ENCODE measurements at places on chromosomes 1 and 21.

DNA sequence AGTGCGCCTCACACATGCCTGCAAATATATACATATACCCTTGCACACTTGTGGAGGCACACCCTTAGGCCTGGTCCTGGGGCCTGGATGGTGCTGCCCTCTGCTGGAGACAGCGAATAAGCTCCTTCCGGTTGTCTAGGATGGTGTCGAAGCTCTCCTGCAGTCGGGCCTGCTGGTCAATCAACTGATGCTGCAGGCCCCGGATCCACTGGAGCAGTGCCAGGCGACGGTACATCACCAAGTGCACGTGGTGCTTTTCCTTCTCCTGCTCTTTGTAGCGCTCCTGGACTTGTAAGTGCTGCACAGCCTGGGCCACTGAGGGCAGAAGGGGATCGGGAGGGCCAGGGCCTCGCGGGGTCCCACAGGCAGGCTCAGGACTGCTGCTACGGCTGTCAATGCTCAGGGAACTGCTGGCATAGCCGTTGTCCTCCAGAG lies 3.1 kb downstream of the C1orf216 start:
- no peak overlapping the region for H3K4me3 ChIP-seq
- peaks cover 11% of the 10 kb centered on the region for H3K4me1 ChIP-seq
- no peaks in the 10 kb centered on the region for H3K27me3 ChIP-seq

GRCh38 chr1:114290776-114291175 lies 137.1 kb upstream of the SYT6 start:
- no peaks in the 10 kb centered on the region for H3K4me1 ChIP-seq
- DNase-seq = no peak
- no peaks in the 10 kb centered on the region for H3K36me3 ChIP-seq
- H3K27ac ChIP-seq = no peak overlapping the region
- H3K27me3 ChIP-seq = 0 out of 2 replicates have a peak, but pooled peaks cover 3% of the 10 kb centered on the region
- H3K4me3 ChIP-seq = no peak overlapping the region

GRCh38 chr1:151106894-151107293 lies 36.3 kb downstream of the GABPB2 start:
- no peak overlapping the region for H3K27ac ChIP-seq
- no peak overlapping the region for H3K4me3 ChIP-seq
- no peaks in the 10 kb centered on the region for H3K36me3 ChIP-seq
- DNase-seq = no peak

- H3K4me3 ChIP-seq = no peak overlapping the region
- DNase-seq = no peak
- H3K27me3 ChIP-seq = no peaks in the 10 kb centered on the region
- no peak overlapping the region for H3K27ac ChIP-seq
Measured at GRCh38 chr21:40471103-40471502, 375.9 kb downstream of the DSCAM start.

GRCh38 chr1:204692325-204692840 lies 6.8 kb upstream of the LRRN2 start:
- no peak for DNase-seq
- H3K27me3 ChIP-seq = no peaks in the 10 kb centered on the region
- H3K27ac ChIP-seq = no peak overlapping the region
- no peaks in the 10 kb centered on the region for H3K36me3 ChIP-seq
- no peak overlapping the region for H3K4me3 ChIP-seq
- peaks cover 10% of the 10 kb centered on the region for H3K4me1 ChIP-seq

DNA sequence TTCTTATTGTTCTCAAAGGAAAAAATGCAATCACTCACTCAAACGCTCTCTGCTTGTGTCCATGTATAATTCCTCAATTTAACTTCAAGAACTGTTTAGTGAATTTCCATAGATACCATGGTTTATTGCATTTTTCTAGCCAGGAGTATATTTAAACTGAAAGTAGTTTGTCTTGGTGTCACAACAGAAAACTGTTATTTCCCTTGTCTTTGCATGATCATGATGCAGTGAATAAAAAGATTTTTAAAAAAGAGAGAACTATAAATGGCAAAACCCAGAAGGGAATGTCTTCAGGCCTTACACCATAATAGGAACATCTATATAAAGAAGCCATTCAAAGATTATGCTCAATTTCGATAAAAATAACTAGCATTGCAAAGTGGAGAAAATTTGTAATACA lies 523.5 kb upstream of the ADGRL4 start:
- no peak overlapping the region for H3K27ac ChIP-seq
- no peak for DNase-seq
- H3K4me3 ChIP-seq = no peak overlapping the region
- H3K27me3 ChIP-seq = no peaks in the 10 kb centered on the region

DNA sequence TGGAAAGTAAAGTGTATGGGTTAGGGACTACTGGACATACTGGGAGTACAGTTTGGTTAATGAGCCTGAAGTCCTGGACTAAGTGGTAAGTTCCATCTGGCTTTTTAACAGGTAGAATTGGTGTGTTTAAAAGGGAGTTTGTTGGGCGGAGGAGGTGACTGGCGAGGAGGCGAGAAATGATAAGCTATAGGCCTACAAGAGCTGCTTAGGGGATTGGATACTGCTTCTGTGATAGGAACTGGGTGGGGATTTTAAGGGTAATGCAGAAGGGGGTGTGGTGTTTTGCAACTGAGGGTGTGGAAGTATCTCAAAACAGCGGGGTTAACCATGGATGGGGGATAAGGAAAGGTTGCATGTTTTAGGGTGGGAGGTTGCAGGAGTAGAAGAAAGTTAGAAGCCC lies 3.5 kb downstream of the ERVH48-1 start:
- no peak overlapping the region for H3K27ac ChIP-seq
- no peaks in the 10 kb centered on the region for H3K27me3 ChIP-seq
- peaks cover 7% of the 10 kb centered on the region for H3K4me1 ChIP-seq
- no peak for DNase-seq
- no peaks in the 10 kb centered on the region for H3K36me3 ChIP-seq

GRCh38 chr21:44579833-44580144 lies 615 bp downstream of the KRTAP10-5 start:
- H3K4me1 ChIP-seq = peaks cover under 1% of the 10 kb centered on the region
- no peaks in the 10 kb centered on the region for H3K36me3 ChIP-seq
- no peak overlapping the region for H3K27ac ChIP-seq

GRCh38 chr1:112057736-112058135 lies 68.3 kb upstream of the KCND3 start:
- no peaks in the 10 kb centered on the region for H3K36me3 ChIP-seq
- peaks cover 25% of the 10 kb centered on the region for H3K27me3 ChIP-seq
- no peaks in the 10 kb centered on the region for H3K4me1 ChIP-seq
- no peak overlapping the region for H3K27ac ChIP-seq
- DNase-seq = no peak

DNA sequence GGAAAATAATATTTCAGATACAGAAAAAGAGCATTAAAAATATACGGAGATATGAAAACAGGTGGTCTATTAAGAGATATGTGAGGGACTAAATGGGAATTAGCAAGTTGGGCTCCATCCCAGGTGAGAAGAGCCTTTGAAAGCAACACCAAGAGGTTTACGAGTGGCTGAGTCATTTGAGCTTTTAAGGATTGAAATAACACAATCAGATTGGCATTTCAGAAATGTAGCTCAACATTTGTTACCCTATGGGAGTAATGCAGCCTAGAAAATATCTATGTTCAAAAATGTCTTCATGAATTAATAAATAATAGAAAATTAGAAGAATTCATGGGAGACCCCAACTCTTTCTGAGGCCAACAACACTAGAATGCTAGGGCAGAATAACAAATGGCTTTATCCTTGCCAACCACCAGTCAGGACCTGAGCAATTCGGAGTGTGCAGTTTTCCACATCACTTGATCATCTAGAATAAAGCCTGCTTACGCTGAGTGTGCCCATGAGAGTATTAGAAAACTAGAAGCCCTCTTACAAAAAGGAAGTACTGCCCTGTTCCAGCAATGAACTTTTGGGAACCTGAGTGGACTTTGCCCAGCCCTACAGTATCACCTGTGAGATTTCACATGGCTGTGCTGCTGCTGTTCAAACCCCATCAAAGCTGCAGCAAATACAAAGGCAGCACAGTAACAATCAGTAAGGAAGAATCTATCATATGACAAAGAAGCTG lies 538.0 kb upstream of the CAMK1G start:
- no peak overlapping the region for H3K27ac ChIP-seq
- no peak for DNase-seq
- H3K4me1 ChIP-seq = peaks cover 11% of the 10 kb centered on the region
- H3K4me3 ChIP-seq = no peak overlapping the region
- H3K27me3 ChIP-seq = no peaks in the 10 kb centered on the region
- H3K36me3 ChIP-seq = no peaks in the 10 kb centered on the region

- no peaks in the 10 kb centered on the region for H3K4me1 ChIP-seq
- H3K4me3 ChIP-seq = no peak overlapping the region
- no peaks in the 10 kb centered on the region for H3K36me3 ChIP-seq
- no peaks in the 10 kb centered on the region for H3K27me3 ChIP-seq
- no peak overlapping the region for H3K27ac ChIP-seq
Measured at GRCh38 chr21:46027851-46028493, 46.4 kb downstream of the COL6A1 start.

DNA sequence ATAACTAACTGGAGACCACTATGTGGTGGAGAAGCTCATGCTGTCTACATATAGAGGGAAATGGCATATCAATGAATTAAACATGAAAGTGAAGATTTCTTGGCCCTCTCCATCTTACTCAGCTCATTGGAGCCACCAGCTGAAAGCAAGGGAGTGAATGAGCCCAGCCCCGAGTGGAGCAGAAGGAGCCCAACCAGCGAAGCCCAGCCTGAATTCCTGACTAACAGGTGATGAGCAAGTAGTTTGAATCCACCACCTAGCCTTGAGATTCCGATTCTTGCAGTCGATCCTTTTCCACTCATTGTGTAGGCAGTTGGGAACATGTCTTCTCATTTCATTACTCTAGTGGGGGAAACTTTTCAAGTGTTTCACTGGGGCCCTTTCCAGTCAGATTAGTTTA lies 18.6 kb upstream of the ST6GALNAC3 start:
- H3K36me3 ChIP-seq = no peaks in the 10 kb centered on the region
- H3K4me3 ChIP-seq = no peak overlapping the region
- no peaks in the 10 kb centered on the region for H3K4me1 ChIP-seq
- DNase-seq = no peak
- H3K27me3 ChIP-seq = no peaks in the 10 kb centered on the region

- H3K4me3 ChIP-seq = no peak overlapping the region
- no peak for DNase-seq
- no peaks in the 10 kb centered on the region for H3K36me3 ChIP-seq
- H3K27me3 ChIP-seq = peaks cover under 1% of the 10 kb centered on the region
- H3K27ac ChIP-seq = no peak overlapping the region
Measured at GRCh38 chr1:114107474-114108435, 45.9 kb downstream of the SYT6 start.

- H3K36me3 ChIP-seq = peaks cover 19% of the 10 kb centered on the region
- DNase-seq = no peak
- H3K27ac ChIP-seq = no peak overlapping the region
- H3K4me1 ChIP-seq = 0 out of 2 replicates have a peak, but pooled peaks cover 2% of the 10 kb centered on the region
Measured at GRCh38 chr1:165763442-165763841, 5.2 kb downstream of the TMCO1 start.

GRCh38 chr21:41437729-41438128 lies 11.7 kb downstream of the MX1 start:
- no peaks in the 10 kb centered on the region for H3K36me3 ChIP-seq
- H3K27ac ChIP-seq = no peak overlapping the region
- H3K4me1 ChIP-seq = no peaks in the 10 kb centered on the region
- H3K27me3 ChIP-seq = no peaks in the 10 kb centered on the region
- no peak for DNase-seq
- H3K4me3 ChIP-seq = no peak overlapping the region

- DNase-seq = no peak
- no peaks in the 10 kb centered on the region for H3K36me3 ChIP-seq
- H3K27ac ChIP-seq = peak overlapping the region; percentile 66
Measured at GRCh38 chr1:31413405-31414001, 490 bp downstream of the SERINC2 start.

- no peak overlapping the region for H3K4me3 ChIP-seq
- no peak overlapping the region for H3K27ac ChIP-seq
- peak; percentile 28 for DNase-seq
- peaks cover 6% of the 10 kb centered on the region for H3K36me3 ChIP-seq
- H3K4me1 ChIP-seq = peaks cover 13% of the 10 kb centered on the region
Measured at GRCh38 chr1:179121159-179121938, 39.5 kb downstream of the TOR3A start.

GRCh38 chr1:114167226-114167625 lies 13.6 kb upstream of the SYT6 start:
- no peaks in the 10 kb centered on the region for H3K4me1 ChIP-seq
- no peak overlapping the region for H3K27ac ChIP-seq
- no peak overlapping the region for H3K4me3 ChIP-seq
- H3K27me3 ChIP-seq = peaks cover 13% of the 10 kb centered on the region
- no peak for DNase-seq

GRCh38 chr1:30904191-30904961 lies 4.2 kb downstream of the SDC3 start:
- H3K4me3 ChIP-seq = no peak overlapping the region
- no peak overlapping the region for H3K27ac ChIP-seq
- no peaks in the 10 kb centered on the region for H3K27me3 ChIP-seq
- H3K4me1 ChIP-seq = peaks cover 11% of the 10 kb centered on the region
- H3K36me3 ChIP-seq = no peaks in the 10 kb centered on the region
- DNase-seq = no peak

GRCh38 chr1:26692211-26692792 lies 3.5 kb upstream of the ARID1A start:
- peaks cover 26% of the 10 kb centered on the region for H3K4me1 ChIP-seq
- DNase-seq = peak; percentile 91
- H3K4me3 ChIP-seq = peak overlapping the region; percentile 59
- H3K27me3 ChIP-seq = no peaks in the 10 kb centered on the region

DNA sequence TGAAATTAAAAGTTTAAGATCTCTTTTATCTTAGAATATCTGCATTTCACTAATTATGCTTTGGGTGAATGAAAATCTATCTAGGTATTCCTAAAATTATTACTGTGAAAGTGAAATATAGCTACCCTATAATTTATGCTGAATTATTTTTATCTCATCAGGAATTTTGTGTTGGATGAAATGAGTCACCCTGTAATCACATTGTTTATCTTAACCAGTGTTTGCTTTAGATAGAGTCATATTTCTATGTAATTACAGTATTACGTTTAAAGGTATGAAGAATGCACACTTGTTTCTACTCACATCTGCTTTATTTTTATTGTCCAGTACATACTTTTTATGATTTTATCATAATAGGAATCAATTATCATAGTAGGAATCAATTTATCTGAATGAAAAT lies 249.2 kb downstream of the NCAM2 start:
- no peaks in the 10 kb centered on the region for H3K27me3 ChIP-seq
- no peaks in the 10 kb centered on the region for H3K36me3 ChIP-seq
- no peaks in the 10 kb centered on the region for H3K4me1 ChIP-seq
- no peak for DNase-seq

GRCh38 chr1:159802111-159802510 lies at the start of gene FCRL6:
Gene FCRL6 (plus strand): TSS chr1:159802360. CDS start chr1:159802425, 65 bp downstream.
- H3K27me3 ChIP-seq = 0 out of 2 replicates have a peak, but pooled peaks cover 3% of the 10 kb centered on the region
- no peak within 1 kb of the TSS for H3K27ac ChIP-seq
- H3K36me3 ChIP-seq = no peaks in the 10 kb centered on the region
- no peak within 1 kb of the TSS for H3K4me3 ChIP-seq

DNA sequence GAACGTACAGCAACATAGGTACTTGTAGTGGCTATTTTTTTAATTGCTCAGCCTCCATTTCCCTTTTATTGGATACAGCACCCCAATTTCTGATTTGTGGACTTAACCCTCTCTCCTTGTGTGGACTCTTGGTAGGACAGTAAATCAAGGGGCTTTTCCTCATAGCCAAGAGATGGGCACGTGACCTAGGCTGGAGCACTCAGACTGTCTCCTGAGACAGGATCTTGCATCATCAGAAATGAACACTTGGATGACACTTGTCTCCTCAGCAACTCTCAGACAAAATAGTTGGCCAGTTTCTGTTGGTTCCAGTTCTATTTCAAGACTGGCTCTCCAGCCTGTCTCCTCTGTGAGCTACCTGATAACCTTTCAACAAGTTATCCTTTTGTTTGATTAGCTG lies 112.9 kb upstream of the ZNF678 start:
- DNase-seq = no peak
- no peaks in the 10 kb centered on the region for H3K36me3 ChIP-seq
- H3K27me3 ChIP-seq = peaks cover 4% of the 10 kb centered on the region
- H3K4me1 ChIP-seq = no peaks in the 10 kb centered on the region
- H3K4me3 ChIP-seq = no peak overlapping the region
